ENCODE measurements at places on chromosomes 5 and 9. TPM values are rescaled to one million over a fixed set of nuclear protein-coding genes. Genes with fewer than 3 reads are reported as not detected.

The PCDH12 gene
- polyA plus RNA-seq, result 0.69 TPM

The CBY3 gene
- polyA plus RNA-seq, result not detected

The LHX2 gene
- polyA plus RNA-seq, result not detected

The WWC1 gene
- 11.4 TPM for polyA plus RNA-seq

The SPINK5 gene
- 16.9 TPM for polyA plus RNA-seq

The PCAT7 gene
- 0.31 TPM for polyA plus RNA-seq

The OSMR gene
- 1.2 TPM for polyA plus RNA-seq

The FCN1 gene
- 2.8 TPM for polyA plus RNA-seq

The IL17B gene
- polyA plus RNA-seq, result not detected

The RPP25L gene
- polyA plus RNA-seq, result 49.2 TPM

The PHYHD1 gene
- polyA plus RNA-seq, result 1.6 TPM

The NR4A3 gene
- polyA plus RNA-seq, result 1.1 TPM

The GRM6 gene
- not detected for polyA plus RNA-seq

The AK8 gene
- polyA plus RNA-seq, result not detected

The MAPKAP1 gene
- polyA plus RNA-seq, result 62.4 TPM

The NTNG2 gene
- polyA plus RNA-seq, result not detected

The ACER2 gene
- 1.2 TPM for polyA plus RNA-seq

The ZNF483 gene
- not detected for polyA plus RNA-seq

The NFIB gene
- polyA plus RNA-seq, result 3.7 TPM

The FGF1 gene
- 0.60 TPM for polyA plus RNA-seq

The RGS7BP gene
- not detected for polyA plus RNA-seq

The NKD2 gene
- 1.8 TPM for polyA plus RNA-seq

The SH3RF2 gene
- 13.8 TPM for polyA plus RNA-seq

The SLC45A2 gene
- not detected for polyA plus RNA-seq

The KIF27 gene
- 1.7 TPM for polyA plus RNA-seq

The ESM1 gene
- not detected for polyA plus RNA-seq

The LCN9 gene
- not detected for polyA plus RNA-seq

The N4BP3 gene
- 1.2 TPM for polyA plus RNA-seq

The PLEKHG4B gene
- polyA plus RNA-seq, result not detected

The LMBRD2 gene
- 1.2 TPM for polyA plus RNA-seq

The OBP2A gene
- not detected for polyA plus RNA-seq

The CFAP77 gene
- polyA plus RNA-seq, result not detected

The ANKRD18A gene
- polyA plus RNA-seq, result under 0.01 TPM

The SPACA9 gene
- polyA plus RNA-seq, result 2.1 TPM

The CCDC183 gene
- 3.0 TPM for polyA plus RNA-seq

The FSTL4 gene
- not detected for polyA plus RNA-seq

The AKNA gene
- 10.2 TPM for polyA plus RNA-seq

The CEP72 gene
- 1.6 TPM for polyA plus RNA-seq

The AJM1 gene
- 6.7 TPM for polyA plus RNA-seq

The C5orf58 gene
- not detected for polyA plus RNA-seq

The TXNDC8 gene
- polyA plus RNA-seq, result not detected

The ERMP1 gene
- polyA plus RNA-seq, result 13.2 TPM

The C8G gene
- polyA plus RNA-seq, result 4.2 TPM

The F12 gene
- polyA plus RNA-seq, result 8.1 TPM

The PAEP gene
- not detected for polyA plus RNA-seq

The ANKRD31 gene
- not detected for polyA plus RNA-seq

The NR6A1 gene
- 0.69 TPM for polyA plus RNA-seq

The C7 gene
- 18.0 TPM for polyA plus RNA-seq

The ACSL6 gene
- polyA plus RNA-seq, result not detected

The LCN1 gene
- not detected for polyA plus RNA-seq

The NR2F1-AS1 gene
- polyA plus RNA-seq, result 3.2 TPM

The IL9 gene
- polyA plus RNA-seq, result not detected

The SH3TC2 gene
- polyA plus RNA-seq, result under 0.01 TPM

The WNK2 gene
- 19.0 TPM for polyA plus RNA-seq

Measured in sigmoid colon (tissue), 7 donors.